Kidney capillary endothelial cell (primary cell): ENCODE measurements at places on chromosomes 5 and 9.

- DNase-seq = no peak
These were observed 331.3 kb upstream of the KIF2A start for GRCh38 chr5:61974680-61975079.

- DNase-seq = no peak
These were observed 6.9 kb downstream of the PCDHGA12 start for GRCh38 chr5:141437221-141437620.

DNA sequence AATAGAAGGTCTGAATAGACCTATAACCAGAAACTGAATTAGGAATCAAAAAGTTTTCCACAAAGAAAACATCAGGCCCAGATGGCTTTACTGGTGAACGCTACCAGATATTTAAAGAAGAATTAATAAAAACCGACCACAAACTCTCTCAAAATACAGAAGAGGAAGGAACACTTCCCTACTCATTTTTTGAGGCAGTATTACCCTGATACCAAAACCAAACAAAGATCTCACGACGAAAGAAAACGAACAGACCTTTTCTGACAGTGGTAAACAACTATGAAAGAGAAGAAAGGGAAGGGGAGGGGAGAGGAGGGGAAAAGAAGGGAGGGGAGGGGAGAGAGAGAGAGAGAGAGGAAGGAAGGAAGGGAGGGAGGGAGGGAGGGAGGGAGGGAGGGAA, 13.5 kb downstream of the B4GALT1 start:
- DNase-seq = no peak

- DNase-seq = no peak
These were observed 92.6 kb upstream of the GDNF start for GRCh38 chr5:37932450-37932849.

- no peak for DNase-seq
These were observed 22.2 kb downstream of the TNFSF8 start for GRCh38 chr9:114908104-114908622.

- DNase-seq = peak; percentile 61
These were observed 43.4 kb upstream of the IL17B start for GRCh38 chr5:149422366-149423048.

- no peak for DNase-seq
These were observed 295.0 kb downstream of the PDE4D start for GRCh38 chr5:59598547-59598874.
